T-helper 22 cell (primary cell): ENCODE measurements at places on chromosomes 2 and 18.
A peak's percentile ranks its signal among the peaks of the same experiment; 100 is the strongest.

- DNase-seq, result no peak
Observed at GRCh38 chr2:23569761-23570365, 184.9 kb downstream of the KLHL29 start.

DNA sequence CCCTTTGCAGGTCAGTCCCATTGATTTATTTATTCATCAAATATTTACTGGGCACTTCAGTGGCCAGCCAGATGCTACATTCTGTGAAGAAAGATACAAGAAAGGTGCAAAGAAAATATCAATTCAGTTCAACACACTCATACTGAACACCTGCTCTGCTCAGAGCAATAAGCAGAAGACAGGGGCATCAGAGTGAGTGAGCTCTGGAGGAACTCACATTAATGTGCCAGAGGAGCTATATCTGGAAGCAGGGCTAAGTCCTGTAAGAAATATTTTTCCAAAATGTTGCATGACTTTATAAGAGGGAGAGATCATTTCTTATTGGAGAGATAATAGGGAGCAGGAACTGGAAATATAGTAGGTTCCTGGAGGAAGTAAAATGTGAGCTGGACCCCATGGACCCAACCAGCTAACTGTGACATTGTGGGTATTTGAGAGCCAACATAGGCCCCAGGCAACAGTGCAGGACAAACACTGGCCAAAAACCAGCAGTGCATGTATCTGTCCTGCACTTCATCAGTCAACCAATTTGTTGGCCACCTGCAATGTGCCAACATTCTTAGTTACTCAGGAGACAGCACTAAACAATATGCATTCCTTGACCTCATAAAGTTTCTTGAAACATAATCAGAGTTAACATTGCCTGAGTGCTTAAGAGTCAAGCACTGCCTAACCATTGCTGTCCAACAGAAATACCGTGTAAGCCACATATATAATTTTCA is 102.7 kb upstream of the PTPRM start:
- DNase-seq, result no peak

DNA sequence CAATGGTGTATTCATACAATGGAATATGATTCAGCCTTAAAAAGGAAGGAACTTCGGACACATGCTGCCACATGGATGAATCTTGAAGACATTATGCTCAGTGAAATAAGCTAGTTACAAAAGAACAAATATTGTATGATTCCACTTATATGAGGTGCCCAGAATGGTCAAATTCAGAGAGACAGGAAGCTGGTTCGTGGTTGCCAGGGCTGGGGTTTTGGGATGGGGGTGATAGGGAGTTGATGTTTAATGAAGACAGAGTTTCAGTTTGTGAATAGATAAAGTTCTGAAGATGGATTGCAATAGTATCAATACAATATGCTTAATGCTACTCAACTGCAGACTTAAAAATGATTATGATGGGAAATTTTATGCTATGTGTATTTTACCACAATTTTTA is 28.0 kb upstream of the MC2R start:
- no peak for DNase-seq

DNA sequence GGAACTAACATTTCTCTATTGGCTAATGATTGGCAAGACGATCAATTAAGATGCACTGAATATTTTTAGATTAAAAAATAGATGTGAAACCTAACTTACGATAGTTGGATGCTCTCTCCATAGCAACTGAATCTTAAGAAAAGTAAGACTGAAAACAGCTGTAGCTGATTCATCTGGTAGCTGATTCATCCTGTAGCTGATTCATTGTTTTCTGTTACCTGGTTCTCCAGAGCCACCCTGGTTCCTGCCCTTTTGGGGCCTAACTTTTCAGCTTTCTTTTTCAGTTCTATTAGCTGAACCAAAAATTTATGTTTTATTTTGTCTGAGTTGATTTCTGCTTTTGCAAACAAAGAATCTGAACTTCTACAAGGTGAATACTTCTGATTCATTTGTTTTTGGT is 22.7 kb upstream of the SPR start:
- DNase-seq, result no peak

DNA sequence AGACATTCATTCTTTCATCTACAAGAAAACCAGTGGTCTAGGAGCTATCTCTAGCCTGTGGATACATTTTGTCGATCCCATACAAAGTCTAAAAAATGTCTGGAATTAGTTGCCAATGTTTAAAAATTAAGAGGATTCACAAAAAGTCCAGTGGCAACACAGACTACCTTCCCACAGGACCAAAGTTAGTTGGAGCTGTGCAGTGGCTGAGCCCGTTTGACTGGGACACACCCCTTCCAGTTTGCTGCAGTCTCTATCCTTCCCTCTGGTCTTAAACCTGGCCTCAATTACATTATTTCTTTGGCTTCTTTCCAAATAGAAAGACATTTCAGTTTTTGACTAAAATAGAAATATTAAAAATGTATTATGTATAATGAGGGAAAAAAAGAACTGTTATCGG is 18.6 kb downstream of the SLC16A14 start:
- DNase-seq, result no peak

DNA sequence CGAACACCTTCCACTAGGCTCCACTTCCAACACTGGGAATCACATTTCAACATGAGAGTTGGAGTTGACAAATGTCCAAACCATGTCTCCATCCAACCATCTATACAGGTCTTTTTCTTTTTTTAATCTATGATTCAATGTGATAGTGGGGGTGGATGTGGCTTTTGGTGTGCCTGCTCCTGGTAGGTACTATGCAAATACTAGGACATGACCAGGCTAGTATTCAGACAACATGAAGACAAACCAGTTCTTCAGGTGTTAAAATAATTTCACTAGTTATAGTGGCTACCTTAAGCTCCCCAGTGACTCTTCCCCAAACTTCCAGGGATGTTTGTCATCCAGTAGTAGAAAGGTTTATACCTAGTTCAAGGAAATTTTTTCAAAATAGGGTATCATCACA is 387.5 kb downstream of the CDH2 start:
- DNase-seq, result no peak

GRCh38 chr2:207819839-207820784 is 50.4 kb upstream of the FZD5 start:
- no peak for DNase-seq

- DNase-seq, result no peak
Observed at GRCh38 chr2:172693037-172693436, 42.6 kb upstream of the RAPGEF4 start.

GRCh38 chr2:134500211-134500935 is 218.4 kb downstream of the TMEM163 start:
- DNase-seq, result no peak

DNA sequence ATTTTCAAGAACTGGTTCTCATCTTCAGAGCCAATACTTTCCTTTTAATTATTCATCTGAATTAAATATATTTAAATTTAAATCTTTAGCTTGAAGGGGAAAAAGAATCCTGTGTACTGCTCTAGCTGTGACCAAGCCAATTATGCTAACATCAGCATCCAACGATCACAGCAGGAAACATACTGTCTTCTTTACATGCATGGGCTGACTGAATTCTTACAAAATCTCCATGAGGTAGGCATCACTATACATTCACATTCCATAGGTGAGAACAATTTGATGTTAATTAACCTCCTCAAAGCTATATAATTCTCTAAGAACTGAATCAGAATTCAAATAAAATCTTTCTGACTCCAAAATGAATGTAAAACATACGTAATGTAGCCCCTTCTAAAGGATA is 118.8 kb upstream of the MAP2 start:
- no peak for DNase-seq

- peak; percentile 82 for DNase-seq
Observed at GRCh38 chr2:30231212-30231995, at the start of gene LBH. Gene LBH (plus strand): TSS chr2:30231534. CDS start chr2:30231739, 205 bp downstream.

DNA sequence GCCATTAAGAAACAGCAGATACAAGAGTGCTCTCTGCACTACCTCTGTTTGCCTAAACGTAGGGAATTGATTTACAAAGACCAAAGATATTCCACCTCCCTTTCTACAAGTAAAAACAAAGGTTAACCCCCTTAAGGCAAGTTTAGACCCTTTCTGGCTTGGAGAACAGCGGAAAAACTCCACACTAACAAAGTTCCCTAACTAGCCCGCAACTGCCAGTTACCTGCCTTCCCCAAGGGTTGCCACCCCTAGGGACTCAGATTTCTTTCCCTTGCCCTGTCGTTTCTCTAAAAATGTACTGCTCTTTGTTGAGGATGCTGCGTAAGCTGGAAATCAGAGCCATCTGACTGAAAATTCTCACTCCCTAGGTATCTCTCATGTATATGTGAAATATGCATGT is 627.5 kb upstream of the SOX11 start:
- DNase-seq, result no peak

DNA sequence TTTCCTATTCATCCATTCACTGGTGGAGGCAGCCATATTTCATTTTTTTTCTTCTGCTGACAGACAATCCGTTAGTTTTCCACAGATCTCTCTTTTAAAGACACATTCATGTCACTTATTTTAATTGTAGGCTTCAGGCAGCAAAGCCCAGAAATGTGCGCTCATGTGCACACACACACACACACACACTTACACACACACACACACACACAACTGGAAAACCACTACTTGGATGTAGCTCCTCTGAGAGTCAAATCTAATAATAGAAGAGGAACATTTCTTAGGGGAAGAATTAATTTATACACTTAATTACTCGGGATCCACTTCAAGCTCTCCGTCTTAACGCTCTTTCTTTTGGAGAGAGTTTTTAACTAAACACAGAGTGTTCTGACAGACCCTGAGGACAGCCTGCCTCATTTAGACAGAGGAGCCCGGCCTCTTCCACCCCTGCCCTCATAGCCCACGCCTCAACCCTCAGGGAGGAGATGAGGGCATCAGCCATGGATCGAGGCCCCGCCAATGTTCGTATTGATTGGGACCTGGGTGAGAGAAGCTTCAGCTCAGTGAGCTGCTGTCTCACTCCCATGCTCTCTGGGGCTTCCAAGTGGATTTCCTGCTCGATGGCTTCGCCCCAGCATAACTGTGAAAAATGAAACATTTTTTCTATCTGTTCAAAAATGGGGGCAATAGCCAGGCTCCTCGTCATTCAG is 261.4 kb upstream of the SKOR2 start:
- no peak for DNase-seq

GRCh38 chr2:121196132-121196848 is 88.7 kb downstream of the TFCP2L1 start:
- DNase-seq, result no peak

DNA sequence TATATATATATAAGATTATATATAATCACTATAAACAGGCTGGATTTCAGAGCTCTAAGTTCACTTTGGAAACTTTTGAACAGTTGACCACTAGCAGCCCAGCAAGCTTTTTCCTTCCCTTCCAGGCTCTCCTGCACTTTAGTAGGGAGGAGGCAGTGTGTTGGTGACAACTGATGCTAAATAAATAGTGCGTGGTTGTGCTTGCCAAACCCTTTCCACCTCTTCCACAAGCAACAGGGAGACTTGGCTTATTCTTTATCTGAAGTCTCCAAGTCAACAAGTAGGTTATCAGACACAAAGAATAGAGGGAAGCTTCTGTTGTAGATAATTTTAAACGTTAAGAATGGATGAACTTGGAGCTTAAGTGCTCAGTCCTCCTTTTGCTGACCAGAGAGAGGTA is 408.2 kb upstream of the HNRNPA3 start:
- DNase-seq, result no peak

- no peak for DNase-seq
Observed at GRCh38 chr2:80363330-80363729, 58.8 kb upstream of the LRRTM1 start.

DNA sequence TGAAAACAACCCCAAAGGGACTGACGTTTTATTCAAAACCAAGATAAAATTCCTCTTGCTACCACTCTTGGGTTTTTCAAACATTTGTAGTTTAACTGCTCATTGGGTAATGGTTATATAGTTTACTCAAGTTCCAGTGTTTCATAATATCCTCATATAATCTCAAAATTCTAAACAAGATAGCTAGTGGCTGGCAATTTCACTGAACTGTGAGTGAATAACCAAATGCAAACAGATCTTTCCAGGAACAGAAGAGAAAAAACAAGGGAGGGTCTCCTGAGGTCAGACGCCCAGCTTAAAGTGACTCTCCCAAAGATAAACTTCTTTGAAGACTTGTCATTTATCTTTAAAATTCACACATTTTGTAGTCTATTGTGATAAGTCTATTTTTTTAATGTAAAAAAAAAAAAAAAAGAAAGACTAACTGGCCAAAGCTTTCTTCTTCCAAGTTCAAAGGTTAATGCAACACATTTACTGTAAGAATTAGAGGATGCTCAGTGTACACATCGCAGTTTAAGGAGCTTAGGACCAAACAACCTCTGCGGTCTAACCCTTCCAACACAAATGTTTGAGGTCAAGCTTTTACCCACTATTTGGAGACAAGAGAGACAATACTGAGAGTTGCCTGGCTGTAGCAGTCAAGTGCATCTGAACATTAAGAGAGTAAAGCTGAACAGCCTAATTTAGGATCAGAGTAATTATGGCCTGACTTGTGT is 26.6 kb downstream of the LPIN2 start:
- no peak for DNase-seq

- DNase-seq, result no peak
Observed at GRCh38 chr18:35573531-35573930, 8.0 kb upstream of the GALNT1 start.

DNA sequence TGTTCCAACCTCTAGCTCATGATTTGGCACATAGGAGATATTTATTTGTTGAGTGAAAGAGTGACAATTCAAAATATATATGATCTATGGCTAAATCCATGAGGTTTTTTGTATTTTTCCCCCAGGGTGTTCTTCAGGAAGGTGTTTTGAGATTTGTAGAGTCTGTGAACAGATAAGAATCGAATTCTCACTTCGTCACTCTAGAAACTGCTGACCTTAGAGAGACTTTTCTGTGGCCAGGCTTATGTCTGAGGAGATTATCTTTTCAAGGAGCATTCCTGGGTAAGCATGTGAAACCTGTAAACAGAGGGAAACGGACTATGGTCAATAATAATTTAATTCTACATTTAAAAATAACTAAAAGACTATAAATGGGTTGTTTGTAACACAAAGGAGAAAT is 849 bp upstream of the ITGB6 start:
- no peak for DNase-seq

DNA sequence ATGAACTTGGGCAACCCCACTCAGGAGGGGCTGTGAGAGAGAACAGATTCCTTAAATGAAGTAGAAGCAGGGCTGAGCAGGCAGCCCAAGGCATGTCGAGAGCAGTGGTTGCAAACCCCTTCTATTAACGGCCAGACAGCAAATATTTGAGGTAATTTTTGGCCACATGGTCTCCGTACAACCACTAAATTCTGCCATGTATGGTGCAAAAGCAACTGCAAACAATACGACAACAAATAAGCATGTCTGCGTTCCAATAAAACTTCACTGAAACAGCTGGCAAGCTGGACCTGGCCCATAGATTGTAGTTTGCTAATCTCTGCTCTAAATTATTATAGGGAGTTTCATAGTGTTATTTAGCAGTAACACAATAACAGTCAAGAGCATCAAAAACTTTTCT is 217.0 kb upstream of the ZNF521 start:
- no peak for DNase-seq

GRCh38 chr2:1582891-1583341 is 161.4 kb downstream of the PXDN start:
- DNase-seq, result no peak

- peak; percentile 31 for DNase-seq
Observed at GRCh38 chr2:46229134-46230063, 67.8 kb upstream of the EPAS1 start.
